Mucosa of gallbladder (tissue), 1 donor: ENCODE measurements at places on chromosomes 13 and 19. TPM values are rescaled to one million over a fixed set of nuclear protein-coding genes. Genes with fewer than 3 reads are reported as not detected.

SMIM24 gene
- total RNA-seq, result 712 TPM

KCNJ14 gene
- total RNA-seq, result 1.0 TPM

MTRF1 gene
- total RNA-seq, result 22.3 TPM

DNA sequence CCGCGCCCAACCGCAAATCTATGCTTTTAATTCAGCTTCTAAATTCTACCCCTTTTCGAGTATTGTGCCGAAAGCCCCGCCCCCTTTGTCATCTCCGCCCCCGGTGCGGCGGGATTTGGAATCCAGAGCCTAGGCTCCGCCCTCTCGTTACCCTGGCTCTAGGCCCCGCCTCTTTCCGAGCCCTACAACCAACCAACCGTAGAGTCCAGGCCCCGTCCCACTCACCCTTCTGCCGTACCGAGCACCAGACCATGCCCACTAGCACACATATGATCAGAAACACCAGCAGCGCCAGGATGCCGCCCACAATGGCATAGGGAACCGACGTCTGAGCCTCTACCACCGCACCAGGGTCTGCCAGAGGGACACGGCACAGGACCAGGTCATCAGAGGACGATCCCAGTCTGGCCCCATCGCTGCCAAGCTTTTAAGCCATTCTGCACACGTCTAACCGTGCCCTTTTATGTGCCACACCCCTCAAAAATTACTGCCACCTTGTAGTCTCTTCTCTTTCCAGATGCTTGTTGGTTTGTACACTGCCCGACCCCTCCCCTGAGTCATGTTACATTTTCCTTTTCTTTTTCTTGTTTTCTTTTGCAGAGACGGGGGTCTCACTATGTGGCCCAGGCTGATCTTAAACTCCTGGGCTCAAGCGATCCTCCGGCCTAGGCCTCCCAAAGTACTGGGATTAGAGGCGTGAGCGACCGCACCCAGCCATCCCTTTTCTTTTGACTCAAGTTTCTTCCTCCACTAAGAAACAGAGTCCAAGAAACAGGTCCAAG is 4.7 kb upstream of the ZNF428 start:
- no peak for DNase-seq

- no peak for DNase-seq
These were observed 9.3 kb downstream of the GSK3A start for GRCh38 chr19:42233106-42233505.

GRCh38 chr19:49968279-49968922 is 7.4 kb upstream of the SIGLEC11 start:
- no peak for DNase-seq

- DNase-seq, result peak; percentile 37
These were observed 287.1 kb downstream of the ITGBL1 start for GRCh38 chr13:101739382-101740178.

GRCh38 chr13:24212674-24213073 is 52.2 kb downstream of the SPATA13 start:
- DNase-seq, result peak; percentile 41
